ENCODE measurements at places on chromosomes 1 and 21. TPM values are rescaled to one million over a fixed set of nuclear protein-coding genes. Genes with fewer than 3 reads are reported as not detected.

The PEAR1 gene
- 7.2 TPM for total RNA-seq

The LGR6 gene
- 0.93 TPM for total RNA-seq

The PRAMEF26 gene
- not detected for total RNA-seq

The C4BPB gene
- 1.9 TPM for total RNA-seq

The DIRAS3 gene
- total RNA-seq: 1.5 TPM

The FOXD3 gene
- total RNA-seq: 0.73 TPM

The OR2T11 gene
- not detected for total RNA-seq

The C1QB gene
- not detected for total RNA-seq

The TTC13 gene
- total RNA-seq: 9.6 TPM

The KRTAP11-1 gene
- not detected for total RNA-seq

The ZNF683 gene
- total RNA-seq: not detected

The OR14A16 gene
- not detected for total RNA-seq

The L1TD1 gene
- not detected for total RNA-seq

The MXRA8 gene
- total RNA-seq: 0.44 TPM

The ADAM30 gene
- total RNA-seq: not detected

The LIPI gene
- total RNA-seq: not detected

The LCE3D gene
- total RNA-seq: 2.3 TPM

The CD247 gene
- total RNA-seq: 0.93 TPM

The FMO4 gene
- total RNA-seq: 0.31 TPM

The S100B gene
- not detected for total RNA-seq

The LCE3B gene
- total RNA-seq: not detected

The AADACL3 gene
- total RNA-seq: not detected

The METTL18 gene
- 4.4 TPM for total RNA-seq

The UMODL1 gene
- not detected for total RNA-seq

The BTBD19 gene
- total RNA-seq: 3.4 TPM

The HUNK gene
- 1.4 TPM for total RNA-seq

The BMP8B gene
- 5.4 TPM for total RNA-seq

The SAMSN1 gene
- not detected for total RNA-seq

The MMEL1 gene
- not detected for total RNA-seq

The SLC16A4 gene
- total RNA-seq: 37.3 TPM

The AMY2B gene
- total RNA-seq: 0.52 TPM

The TSPEAR gene
- not detected for total RNA-seq

The ADIPOR1 gene
- 58.7 TPM for total RNA-seq

The ALX3 gene
- not detected for total RNA-seq

The NFIA gene
- 9.3 TPM for total RNA-seq

The CYP4X1 gene
- not detected for total RNA-seq

The VWA5B1 gene
- not detected for total RNA-seq

The INTS7 gene
- 19.4 TPM for total RNA-seq

The NBPF4 gene
- not detected for total RNA-seq

The CDC20 gene
- 191 TPM for total RNA-seq

The KRTAP19-6 gene
- not detected for total RNA-seq

The LAX1 gene
- not detected for total RNA-seq

The UBE2U gene
- total RNA-seq: not detected

The ADGRB2 gene
- total RNA-seq: 4.9 TPM

The B4GALT2 gene
- total RNA-seq: 72.4 TPM

The TRIM45 gene
- total RNA-seq: 2.3 TPM

The NES gene
- total RNA-seq: 1.1 TPM

The BCAR3 gene
- 81.0 TPM for total RNA-seq

The EPB41 gene
- total RNA-seq: 3.8 TPM

The TRIM58 gene
- not detected for total RNA-seq

The TNN gene
- total RNA-seq: not detected

The TMCC2 gene
- total RNA-seq: 1.6 TPM

The POTED gene
- total RNA-seq: not detected

The MYCL gene
- 1.4 TPM for total RNA-seq

The ARMH1 gene
- 0.38 TPM for total RNA-seq

The SLC2A1 gene
- total RNA-seq: 104 TPM

The OSCP1 gene
- 7.4 TPM for total RNA-seq

The UBAP2L gene
- 98.8 TPM for total RNA-seq

The USP33 gene
- total RNA-seq: 19.8 TPM

The ANKRD45 gene
- total RNA-seq: 0.09 TPM
